ENCODE measurements at places on chromosomes 4 and X.

DNA sequence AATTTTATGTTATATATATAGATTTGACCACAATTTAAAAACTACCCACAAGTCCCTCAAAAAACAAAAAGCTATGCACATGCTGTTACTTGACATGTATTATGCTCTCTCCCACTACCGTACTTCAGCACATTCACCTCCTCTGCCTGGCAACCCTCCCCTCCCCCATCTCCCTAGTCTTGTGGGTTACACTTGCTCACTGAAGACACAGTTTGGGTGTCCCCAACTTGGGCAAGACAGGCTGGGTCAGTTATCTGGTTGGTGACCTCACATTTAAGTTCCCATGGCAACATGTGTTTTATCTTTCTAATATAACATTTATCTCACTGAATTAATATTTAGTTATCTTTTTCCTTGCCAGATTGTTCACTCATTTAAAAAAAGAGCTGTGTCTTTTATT lies 32.7 kb downstream of the SEC24D start:
- no peak for DNase-seq

DNA sequence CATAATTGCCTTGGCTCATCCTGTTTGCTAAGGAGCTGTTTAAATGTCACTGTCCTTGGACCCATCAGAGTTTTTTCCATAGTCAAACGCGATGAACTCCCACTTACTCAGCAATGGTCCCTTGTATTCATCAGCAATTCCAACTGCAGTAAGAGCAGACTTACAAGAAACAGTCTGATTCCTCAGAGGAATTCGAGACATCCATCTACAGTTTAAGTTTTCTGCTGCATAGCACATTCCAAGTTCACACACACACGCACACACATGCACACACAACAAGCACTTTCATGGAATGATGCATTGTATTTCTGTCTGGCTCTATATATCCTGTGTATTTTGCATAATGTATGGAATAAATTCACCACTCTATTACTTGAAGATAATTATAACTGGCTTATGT lies 32.7 kb upstream of the TMEM150C start:
- no peak for DNase-seq

DNA sequence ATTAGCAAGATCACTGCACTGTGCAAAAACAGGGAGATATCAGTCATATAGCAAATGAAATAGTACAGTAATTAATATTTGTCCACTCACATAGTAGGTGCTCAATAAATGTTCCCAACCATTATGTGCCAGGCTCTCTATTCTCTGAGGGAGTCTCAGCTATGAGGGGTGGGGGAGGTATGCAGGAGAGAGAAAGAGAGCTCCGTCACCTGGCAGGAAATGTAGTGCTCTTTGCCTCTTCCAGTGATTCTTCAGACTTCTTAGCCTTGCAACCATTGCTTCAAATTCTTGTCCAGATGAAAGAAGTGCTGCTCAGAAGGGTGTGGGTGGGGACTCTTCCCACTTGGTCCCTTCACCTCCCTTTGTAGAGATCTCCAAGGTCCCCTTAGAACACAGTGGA lies 84.5 kb upstream of the SPRY1 start:
- no peak for DNase-seq

GRCh38 chr4:169724260-169724659 lies 33.5 kb downstream of the HPF1 start:
- no peak for DNase-seq

GRCh38 chr4:158913766-158914165 lies 144.9 kb downstream of the FNIP2 start:
- no peak for DNase-seq

GRCh38 chr4:117327491-117327890 lies 242.1 kb upstream of the TRAM1L1 start:
- DNase-seq, result no peak

- no peak for DNase-seq
Measured at GRCh38 chr4:146333895-146334262, 119.5 kb downstream of the REELD1 start.

DNA sequence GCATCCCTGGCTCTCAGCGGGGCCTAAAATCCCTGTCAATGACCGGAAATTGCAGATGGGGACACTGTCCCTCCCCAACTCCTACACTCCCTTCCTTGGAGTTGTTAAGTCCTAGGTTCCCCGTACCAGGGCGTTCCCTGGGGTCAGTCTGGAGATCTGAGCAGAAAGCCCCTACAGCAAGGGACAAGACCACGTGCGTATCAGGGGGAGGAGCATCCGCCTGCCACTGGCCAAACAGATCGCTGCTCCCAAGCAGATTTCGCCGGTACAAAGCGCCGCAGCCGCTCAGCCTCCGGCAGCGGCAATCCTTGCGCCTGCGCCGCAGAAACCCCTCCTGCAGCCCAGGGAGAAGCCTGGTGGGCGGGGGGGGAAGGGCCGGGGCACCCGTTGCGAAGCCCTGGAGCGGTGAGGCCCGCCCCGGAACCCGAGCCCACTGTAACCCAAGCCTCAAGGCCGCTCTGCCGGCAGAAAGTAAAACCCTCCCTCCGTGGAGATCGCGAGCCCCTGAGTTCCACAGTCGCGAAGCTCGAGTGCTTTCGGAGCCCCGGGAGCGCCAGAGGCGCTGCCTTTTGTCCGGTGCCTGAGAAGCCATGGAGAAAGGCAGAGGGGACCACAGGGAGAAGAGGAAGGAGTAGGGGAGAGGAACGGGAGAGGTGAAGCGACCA lies 2.7 kb downstream of the CRMP1 start:
- DNase-seq, result no peak

GRCh38 chr4:139017861-139018260 lies 2.3 kb downstream of the NOCT start:
- no peak for DNase-seq

DNA sequence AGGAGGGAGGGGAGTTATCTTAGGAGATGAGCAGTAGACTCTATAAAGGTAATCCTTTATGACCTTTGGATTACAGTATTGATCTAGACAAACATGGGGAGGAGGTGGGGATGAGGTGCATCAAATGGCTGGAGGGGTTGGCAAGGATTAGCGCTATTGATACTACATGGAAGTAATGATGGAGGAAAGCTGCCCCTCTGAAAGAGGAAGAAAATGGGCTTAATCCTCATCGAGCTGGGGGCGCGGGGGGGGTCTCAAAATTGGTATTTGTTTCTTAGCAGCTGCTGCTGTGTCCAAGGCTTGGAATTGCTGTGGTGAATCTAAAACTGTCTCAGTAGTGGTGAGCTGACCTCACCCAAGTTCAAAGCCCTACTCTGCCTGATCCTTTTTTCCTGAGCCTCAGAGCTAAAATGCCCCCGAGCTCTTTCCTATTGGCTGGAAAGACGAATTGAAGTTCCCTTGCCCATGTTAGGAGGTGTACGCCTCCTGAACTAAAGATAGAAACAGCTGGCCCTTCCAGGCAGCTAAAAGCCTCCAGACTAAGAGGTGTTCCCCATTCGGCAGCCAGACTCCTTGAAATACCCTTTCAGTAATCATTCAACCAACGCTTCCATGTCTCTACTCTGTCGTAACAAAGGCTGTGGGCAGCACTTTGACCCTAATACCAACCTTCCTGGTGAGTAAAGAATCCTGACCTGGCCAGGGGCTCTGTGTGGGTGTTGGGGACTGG lies at the start of gene ITGB1BP2:
TSS of gene ITGB1BP2 (plus strand) at position 556 of the 730 bp plus-strand sequence. CDS start at position 613, 57 bp downstream.
- no peak for DNase-seq

- DNase-seq, result no peak
Measured at GRCh38 chr4:159145318-159145991, 42.6 kb downstream of the RAPGEF2 start.

DNA sequence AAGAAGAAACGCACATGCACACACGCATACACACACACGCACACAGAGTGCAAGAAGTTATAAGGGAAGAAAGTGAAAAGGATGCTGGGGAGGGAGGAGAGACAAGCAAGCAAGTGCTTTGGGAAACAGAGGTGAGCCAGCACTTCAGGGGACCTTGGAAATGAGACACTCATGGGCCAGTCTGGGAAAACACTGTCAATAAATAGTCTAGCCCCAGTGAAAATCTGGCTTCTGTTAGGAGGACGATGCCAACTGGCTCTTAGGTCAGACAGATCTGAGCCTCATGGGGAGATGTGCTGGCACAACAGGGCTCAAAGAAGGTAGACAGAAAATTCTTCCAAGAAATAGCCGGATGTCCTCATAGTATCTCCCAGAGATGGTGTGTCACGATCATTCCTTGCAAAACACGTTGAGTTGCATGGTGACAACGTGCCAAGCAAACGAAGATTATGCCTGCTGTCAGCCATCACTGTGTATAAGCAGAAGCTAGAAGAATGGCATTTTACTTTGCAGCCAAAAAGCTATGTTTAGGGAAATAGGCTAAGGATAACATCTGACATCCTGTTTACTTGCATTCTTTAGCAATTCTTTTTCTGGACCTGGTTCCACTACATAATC lies 557 bp upstream of the ARHGEF6 start:
- DNase-seq, result peak; percentile 43

GRCh38 chr4:14700083-14700482 lies 302.2 kb upstream of the CPEB2 start:
- DNase-seq, result no peak

DNA sequence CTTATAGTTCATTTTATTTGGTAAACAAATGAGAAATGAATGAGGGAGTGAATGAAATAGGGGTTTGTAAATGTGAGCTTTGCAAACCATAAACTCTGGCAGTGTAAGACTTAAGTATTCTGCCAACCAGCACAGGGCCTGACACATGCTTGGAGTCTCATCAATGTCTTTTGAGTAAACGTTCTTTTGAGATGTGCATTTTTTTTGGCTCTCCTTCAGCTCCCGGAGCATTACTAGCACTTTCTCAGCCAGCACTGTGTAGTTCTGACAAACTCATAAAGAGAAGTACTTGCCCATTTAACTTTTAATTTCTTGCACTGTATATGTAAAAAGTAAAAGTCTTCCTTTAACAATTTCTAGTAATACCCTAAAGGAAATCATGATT lies 245.3 kb downstream of the HS3ST1 start:
- no peak for DNase-seq

GRCh38 chr4:182752158-182752910 lies 164.9 kb downstream of the DCTD start:
- DNase-seq, result no peak

DNA sequence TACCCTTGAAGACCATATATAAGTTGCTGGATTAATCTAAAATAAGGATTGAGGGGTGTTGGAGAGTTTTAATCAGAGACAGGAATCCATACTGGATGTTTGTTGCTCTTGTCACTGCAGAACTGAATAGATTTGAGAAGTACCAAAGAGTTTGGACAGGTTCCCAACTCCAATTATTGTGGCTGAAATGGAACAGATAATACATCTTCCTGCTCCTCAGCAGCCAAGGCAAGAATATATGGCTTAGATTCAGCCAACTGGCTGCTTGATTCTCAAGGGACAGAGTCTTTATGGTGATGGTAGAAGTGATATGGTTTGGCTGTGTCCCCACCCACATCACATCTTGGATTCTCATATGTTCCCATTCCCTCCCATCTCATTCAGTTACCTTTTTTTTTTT lies 97.0 kb upstream of the PDHA2 start:
- DNase-seq, result no peak

DNA sequence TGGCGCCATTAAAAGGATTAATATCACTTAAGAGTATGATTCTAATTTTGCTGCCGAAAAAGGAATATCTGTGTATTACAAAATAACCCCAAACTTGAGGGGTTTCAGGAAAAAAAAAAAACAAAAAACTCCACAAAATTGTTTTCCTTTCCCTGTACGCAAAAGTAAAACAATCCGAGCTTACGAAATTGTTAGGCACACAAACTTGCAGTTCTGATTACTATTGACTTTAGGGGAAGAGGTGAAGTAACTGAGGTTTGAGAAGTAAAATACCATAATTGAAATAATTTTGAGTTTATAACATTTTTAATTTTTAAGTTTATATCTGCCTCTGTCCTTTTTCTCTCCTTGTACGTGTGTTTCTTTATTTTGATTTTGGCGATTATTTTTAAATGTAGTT lies 64.8 kb downstream of the USP9X start:
- no peak for DNase-seq

GRCh38 chrX:70042399-70043371 lies 7.1 kb downstream of the AWAT2 start:
- no peak for DNase-seq

GRCh38 chr4:177302371-177303100 lies 7.1 kb upstream of the NEIL3 start:
- DNase-seq, result no peak

GRCh38 chr4:81595798-81596610 lies 124.3 kb upstream of the RASGEF1B start:
- DNase-seq, result no peak

GRCh38 chr4:125789023-125789422 lies 474.3 kb downstream of the FAT4 start:
- no peak for DNase-seq

Data from activated T-cell treated with anti-CD3 and anti-CD28 coated beads, Interleukin-2, amount 50 U/mL, for 24 hours (primary cell).